Body of pancreas (tissue), 4 donors: ENCODE measurements at places on chromosomes 7 and 10. TPM values are rescaled to one million over a fixed set of nuclear protein-coding genes. Genes with fewer than 3 reads are reported as not detected.

DNA sequence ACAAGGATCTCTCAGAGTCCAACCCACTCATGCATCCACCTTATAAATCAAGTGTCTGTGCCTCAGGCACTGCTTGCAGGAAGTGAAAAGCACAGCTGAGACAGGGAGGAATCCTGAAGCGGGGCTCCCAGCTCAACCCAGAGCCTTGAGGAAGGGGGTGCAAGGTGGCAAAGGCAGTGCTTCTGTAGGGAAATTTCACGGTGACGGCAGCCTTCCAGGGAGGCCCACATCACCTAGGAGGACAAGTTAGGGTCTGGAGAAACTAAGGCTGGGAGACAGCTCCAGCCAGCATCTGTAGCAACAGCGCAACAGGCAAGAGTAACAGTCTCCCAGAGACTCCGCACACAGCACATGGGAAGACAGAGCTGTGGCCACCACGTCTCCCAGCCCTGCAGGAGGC lies 2.7 kb downstream of the AOC1 start:
- DNase-seq = no peak

The SSMEM1 gene
- not detected for total RNA-seq

The CYP3A7 gene
- not detected for total RNA-seq

DNA sequence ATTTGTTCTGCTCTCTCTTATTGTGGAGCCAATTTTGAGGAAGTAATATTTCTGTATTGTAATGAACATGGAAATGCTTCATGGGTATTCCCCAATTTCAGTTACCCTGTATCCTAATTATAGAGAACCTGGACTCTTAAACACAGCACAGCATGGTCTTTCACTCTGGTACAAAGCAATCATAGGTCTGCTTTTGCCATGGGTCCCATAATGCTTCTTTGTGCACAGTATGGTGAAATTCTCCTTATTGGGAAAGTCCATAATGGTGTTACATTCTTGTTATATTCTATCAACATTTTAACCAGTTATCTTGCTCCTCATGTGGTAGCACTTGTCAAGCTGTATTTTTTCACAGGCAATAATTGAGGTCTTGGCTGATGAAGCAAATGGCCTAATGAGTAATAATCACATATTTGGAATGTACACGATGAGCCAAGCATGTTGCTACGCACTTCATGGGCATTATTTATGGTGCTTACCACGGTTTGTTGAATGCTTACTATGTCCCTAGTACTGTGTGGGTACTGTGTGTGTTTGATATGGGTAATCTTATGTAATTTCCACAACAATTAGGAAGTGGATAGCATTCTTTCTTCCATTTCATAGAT lies 42.9 kb downstream of the PRKG1 start:
- DNase-seq = no peak

The MGAM2 gene
- 9.3 TPM for total RNA-seq

DNA sequence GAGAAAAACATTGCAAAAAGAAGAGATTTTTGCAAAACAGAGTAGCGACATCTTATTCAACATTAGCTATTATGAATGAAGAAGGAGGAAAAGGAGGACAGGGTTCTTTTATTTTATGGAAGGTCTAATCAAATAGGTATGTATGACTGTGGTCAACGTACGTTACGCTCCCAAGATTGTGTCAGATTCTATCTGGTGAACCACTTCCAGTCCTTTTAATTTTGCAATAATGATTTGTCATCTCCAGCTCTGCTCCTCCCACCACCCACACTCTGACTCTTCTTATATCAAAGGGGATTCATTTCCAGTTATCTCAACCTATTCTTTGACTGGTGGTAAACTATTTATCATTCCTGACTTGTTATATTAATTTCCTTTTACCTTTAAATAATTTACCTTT lies 259.9 kb downstream of the CACNA2D1 start:
- no peak for DNase-seq

- no peak for DNase-seq
These were observed 21.3 kb upstream of the TMEM236 start for GRCh38 chr10:17730667-17731066.

The GNAT3 gene
- total RNA-seq = not detected
